MG63 (cell line): ENCODE measurements at places on chromosomes 16 and 17. TPM values are rescaled to one million over a fixed set of nuclear protein-coding genes. Genes with fewer than 3 reads are reported as not detected.

The UQCRC2 gene
- 67.6 and 69.0 TPM in 2 replicates for total RNA-seq

The AIPL1 gene
- total RNA-seq: not detected in 2 replicates

The RUNDC3A gene
- not detected in 2 replicates for total RNA-seq

The GABARAP gene
- 36.7 and 148 TPM in 2 replicates for total RNA-seq

The SMPD3 gene
- not detected in 2 replicates for total RNA-seq

The BAIAP3 gene
- total RNA-seq: 1.1 TPM in 1 of 2 replicates, not detected in the other

The TBC1D3 gene
- total RNA-seq: not detected in 2 replicates

The SCIMP gene
- total RNA-seq: not detected in 2 replicates

The CHAD gene
- not detected in 2 replicates for total RNA-seq

The LAT gene
- not detected in 2 replicates for total RNA-seq
